ENCODE measurements at places on chromosomes 7 and 10.

DNA sequence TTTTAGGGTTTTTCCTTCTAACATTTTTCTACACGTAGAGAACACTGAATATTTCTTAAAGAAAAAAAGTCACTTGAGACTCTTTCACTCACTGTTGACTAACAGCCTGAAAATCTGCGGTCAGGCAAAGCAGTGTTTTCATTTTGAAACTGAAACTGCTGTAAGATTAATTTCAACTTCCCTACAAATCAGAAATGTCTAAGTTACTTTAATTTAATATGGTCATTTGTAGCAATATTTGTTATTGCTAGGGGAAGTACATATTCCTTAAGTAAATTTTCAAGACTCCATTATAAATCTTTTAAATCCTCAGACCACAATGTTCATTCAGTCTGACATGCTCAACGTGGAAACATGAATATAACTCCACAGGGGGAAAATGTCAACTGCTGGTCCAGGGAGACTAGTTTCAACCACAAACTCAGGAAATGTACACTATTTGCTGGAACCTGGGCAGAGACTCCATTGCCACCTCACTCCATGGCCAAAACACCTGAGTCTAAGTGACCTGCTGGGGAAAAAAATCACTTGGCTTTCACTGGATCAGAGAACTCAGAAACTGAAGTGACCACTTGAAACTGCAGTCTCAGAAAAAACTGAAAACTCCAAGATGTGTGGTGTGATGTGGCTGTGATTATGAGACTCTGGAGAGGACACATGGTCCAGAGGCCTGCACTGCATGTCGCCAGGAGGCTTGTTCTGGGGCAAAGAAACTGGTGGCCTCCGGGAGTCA, 161.2 kb downstream of the TAX1BP1 start:
- no peak for DNase-seq

- no peak for DNase-seq
Observed at GRCh38 chr7:99453105-99453504, 12.9 kb downstream of the ATP5MF start.

GRCh38 chr7:103307503-103308231, 10.4 kb downstream of the PMPCB start:
- no peak for DNase-seq

GRCh38 chr10:127563718-127564553, 14.8 kb downstream of the NPS start:
- DNase-seq = no peak

GRCh38 chr10:26516540-26517101, 78.5 kb downstream of the APBB1IP start:
- DNase-seq = no peak

DNA sequence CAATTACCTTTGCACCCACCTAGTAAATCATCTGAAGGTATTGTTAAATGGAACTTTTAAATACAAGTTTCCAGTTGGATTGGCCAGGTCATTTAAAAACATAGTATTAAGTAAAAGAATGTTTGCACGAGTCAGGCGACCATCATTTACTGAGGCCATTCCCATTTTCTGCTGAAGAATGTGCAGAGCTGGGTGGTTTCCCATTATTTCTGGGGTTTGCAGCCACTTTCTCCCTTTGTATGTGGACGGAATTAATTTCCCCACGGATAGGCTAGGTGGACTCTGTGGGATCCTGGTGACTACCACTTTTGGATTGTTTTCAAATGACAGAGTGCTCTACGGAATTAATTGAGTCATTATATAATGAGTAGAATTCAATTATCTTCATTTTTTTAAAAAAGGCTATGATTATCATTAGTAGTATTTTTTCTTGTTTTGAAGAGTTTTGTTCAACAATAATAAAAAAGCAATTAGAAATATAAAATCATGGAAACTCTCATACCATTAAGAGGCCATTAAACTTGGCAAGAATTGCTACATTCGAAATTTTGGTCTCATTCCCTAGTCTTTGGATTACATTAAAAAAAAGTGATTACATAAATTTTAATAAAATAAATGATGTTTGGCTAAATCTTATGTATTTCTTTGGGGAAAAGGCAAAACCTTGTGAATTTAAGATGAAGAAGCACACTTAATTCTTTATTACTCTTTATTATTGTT, 120.4 kb upstream of the FZD8 start:
- no peak for DNase-seq

- no peak for DNase-seq
Observed at GRCh38 chr7:26959290-26959689, 94.9 kb upstream of the SKAP2 start.

DNA sequence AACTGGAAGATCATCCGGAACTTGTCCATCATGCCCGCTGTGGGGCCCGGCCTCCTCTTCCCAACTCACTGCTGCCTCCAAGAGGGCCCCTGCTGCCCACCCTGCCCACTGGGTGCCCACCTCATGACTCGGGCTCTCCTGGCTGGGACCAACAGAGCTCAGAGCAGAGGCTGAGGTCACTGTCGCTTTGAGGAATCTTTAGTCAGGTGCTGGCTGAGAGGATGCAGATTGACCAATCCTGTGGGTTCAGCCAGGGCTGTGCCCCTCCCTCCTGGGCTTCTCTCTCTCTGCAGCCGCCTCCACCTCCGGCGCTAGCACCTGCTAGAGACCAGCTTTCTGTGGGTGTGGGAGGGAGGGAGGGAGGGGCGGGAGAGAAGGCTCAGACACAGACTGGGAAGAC, at the start of gene CALHM1:
TSS of gene CALHM1 (minus strand) at position 181 of the 400 bp plus-strand sequence. CDS start at position 32, 149 bp downstream.
- no peak for DNase-seq

GRCh38 chr10:125160856-125161706, 718 bp upstream of the CTBP2 start:
- no peak for DNase-seq

- DNase-seq = no peak
Observed at GRCh38 chr7:23967949-23968599, 258.1 kb downstream of the STK31 start.

Measured in stimulated activated CD8-positive, alpha-beta memory T cell treated with anti-CD3 and anti-CD28 coated beads, Interleukin-7, amount 100 ng/mL, for 4 hours (primary cell).